Chondrocyte (in vitro differentiated cells): ENCODE measurements at places on chromosomes 1 and 21.
A peak's percentile ranks its signal among the peaks of the same experiment; 100 is the strongest.

DNA sequence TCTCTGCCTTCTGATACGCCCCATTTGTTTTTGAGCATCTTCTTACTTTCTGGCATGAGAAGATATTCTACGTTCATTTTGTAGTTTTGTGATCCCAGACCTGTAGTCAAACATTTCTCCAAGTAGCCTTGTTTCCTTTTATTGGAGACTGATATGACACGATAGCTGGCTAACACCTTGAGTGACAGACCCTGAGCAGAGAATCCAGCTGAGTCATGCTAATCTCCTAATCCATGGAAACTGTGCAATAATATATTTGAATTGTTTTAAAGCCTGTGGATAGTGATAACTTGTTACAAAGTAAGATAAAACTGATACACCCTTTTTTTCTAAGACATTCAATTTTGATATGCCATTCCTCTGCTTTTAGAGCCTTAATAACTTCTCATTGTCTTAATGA is 1.2 kb upstream of the IFI44L start:
- DNase-seq: no peak

- DNase-seq: no peak
Measured at GRCh38 chr1:38950553-38950952, 8.9 kb upstream of the RHBDL2 start.

DNA sequence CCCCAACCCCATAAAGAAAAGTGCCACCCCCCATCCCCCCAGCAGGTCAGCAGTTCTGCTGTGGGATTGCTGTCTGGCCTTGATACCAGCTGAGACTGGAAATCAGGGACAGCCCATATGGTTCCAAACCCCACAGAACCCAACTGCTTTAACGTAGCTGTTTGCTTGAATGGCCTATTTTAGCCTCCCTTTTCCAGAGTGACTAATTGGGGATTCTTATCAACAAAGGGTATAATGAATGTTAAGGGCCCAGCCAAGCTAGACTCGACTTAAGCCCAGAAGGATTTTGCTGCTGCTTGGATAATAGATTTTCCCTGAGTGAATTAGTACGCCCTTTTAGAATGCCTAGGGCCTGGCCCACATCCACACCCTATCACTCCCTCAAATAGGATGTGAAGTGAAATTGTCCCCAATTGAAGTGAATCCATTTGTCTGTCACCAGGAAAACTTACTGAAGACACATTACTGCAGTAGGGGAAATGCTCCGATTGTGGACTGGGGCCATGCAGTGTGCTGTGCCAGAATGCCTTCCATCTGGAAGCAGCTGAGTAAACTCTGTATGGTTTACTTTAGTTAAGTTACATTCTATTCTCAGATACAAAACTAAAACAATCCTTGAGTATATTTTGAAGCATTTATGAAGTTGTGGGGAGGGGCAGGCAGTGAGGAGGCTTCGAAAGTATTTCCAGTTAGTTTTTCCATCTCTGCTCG is 156.9 kb downstream of the DHRS3 start:
- no peak for DNase-seq

GRCh38 chr1:31302709-31303441 is 6.0 kb downstream of the ZCCHC17 start:
- no peak for DNase-seq

DNA sequence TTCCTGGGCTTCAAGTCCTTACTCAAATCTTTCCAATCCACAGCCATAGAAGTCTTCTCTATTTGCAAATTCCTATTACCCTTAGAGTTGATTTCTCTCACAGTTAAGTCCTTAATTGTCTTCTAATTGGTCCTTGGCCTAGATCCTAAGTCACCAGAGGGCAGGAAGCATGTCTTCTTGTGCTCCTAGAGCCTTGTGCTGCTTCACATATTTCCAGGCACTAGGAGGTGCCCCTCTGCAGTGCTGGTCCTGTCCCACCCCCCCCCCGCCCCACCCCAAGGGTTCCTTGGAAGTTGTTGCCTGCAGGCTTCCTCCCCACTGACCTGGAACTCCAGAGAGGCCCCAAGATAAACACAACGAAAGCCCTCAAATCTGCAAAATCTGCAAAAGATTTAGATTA is 28.1 kb upstream of the TARBP1 start:
- DNase-seq: no peak

DNA sequence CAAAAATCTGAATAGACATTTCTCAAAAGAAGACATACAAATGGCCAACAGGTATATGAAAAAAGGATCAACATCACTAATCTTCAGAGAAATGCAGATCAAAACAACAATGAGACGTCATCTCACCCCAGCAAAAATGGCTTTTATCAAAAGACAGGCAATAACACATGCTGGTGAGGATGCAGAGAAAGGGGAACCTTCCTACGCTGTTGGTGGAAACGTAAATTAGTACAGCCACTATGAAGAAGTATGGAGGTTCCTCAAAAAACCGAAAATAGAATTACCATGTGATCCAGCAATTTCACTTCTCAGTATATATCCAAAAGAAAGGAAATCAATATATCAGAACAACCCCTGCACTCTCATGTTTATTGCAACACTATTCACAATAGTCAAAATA is 65.1 kb upstream of the ATP1B1 start:
- DNase-seq: no peak

GRCh38 chr1:219215477-219215876 is 41.8 kb downstream of the LYPLAL1 start:
- no peak for DNase-seq

DNA sequence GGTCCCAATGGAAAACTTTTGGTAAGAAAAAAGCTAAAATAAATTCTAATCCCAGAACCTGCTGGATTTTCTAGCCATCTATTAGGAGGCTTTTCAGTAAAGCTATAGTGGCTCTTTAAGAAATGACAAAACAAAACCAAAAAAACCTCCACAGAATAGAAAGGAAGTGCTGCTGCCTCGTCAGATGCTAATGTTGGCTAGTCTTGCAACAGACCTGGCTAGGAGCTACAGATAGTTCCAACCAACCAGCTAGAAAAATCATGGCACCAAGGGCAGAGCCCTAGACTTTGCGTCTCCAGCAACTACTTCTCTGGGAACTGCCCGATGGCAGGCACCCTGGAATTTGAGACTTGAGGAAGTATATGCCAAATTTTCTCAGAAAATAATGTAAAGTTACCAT is 7.6 kb downstream of the CD101 start:
- no peak for DNase-seq

DNA sequence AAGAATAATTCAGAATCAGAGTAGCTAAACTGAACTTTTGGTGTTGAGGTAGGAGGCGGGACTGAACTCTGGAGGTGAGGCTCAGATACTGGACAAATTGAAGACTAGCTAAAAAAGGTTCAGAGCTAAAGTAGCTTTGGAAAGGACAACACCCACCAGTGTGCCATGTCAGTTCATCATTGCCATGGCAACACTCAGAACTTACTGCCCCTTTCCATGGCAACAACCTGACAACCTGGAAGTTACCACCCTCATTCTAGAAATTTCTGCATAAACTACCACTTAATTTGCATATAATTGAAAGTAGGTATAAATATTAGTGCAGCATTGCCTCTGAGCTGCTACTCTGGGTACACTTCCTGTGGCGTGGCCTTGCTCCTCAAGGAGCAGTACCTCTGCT is 30.3 kb upstream of the POGK start:
- no peak for DNase-seq

GRCh38 chr1:1173793-1174415 is at the start of gene TTLL10:
TTLL10 (plus strand) TSS chr1:1173880; CDS start chr1:1179216, 5,336 bp downstream.
- DNase-seq: peak; percentile 89

DNA sequence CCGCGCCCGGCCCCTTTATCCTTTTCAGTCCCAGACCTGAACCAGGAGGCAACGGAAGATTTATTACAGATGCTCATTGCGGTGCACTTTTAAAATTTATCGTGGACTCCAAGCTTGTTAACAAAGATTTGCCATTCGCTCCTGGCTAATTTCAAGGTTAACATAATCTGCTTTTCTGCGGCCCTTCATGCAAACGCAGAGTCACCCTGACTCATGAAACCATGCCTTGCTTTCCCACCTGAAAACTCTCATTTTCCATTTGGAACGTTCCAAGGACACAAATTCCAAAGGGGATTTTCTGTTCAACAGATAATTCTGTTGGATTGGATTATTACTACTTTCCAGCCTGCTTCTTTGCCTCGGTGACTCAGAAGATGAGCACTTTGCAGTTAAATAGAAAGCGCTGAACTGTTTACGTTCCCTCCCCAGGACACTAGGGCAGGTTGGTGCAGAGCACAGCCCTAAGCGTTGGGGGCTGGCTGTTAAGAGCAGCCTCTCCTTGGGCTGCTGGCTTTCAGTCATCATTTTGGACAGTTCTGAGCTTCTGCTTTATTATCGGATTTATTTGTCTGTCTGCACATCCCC is 51.1 kb downstream of the CD247 start:
- DNase-seq: no peak

DNA sequence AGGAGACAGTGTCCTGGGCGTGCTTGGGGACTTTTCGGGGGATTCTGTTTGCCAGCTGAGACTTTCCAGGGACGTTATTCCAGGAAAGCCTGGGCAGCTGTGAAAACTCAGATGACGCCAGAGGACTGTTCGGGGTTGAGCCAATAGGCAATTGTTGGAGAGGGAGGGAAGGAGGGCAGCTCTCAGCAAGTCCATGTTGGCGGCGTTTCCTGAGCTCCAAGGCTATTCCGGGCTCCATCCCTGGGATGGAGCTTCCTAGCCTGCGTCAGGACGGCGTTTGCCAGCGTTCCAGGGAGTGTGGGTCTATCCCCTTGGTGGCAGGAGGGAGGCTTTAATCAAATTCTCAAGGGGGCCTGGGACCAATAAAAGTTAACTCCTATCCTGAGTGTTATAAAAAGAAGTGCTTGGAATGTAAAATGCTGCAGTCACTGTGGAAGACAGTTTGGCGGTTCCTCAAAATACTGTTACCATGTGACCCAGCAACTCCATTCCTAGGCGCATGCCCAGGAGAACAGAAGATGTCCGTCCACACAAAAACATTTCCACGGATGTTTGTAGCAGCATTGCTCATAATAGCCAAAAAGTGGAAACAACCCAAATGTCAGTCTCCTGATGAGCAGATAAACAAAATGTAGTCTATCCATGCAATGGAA is 15.2 kb downstream of the SLC27A3 start:
- DNase-seq: peak; percentile 53

DNA sequence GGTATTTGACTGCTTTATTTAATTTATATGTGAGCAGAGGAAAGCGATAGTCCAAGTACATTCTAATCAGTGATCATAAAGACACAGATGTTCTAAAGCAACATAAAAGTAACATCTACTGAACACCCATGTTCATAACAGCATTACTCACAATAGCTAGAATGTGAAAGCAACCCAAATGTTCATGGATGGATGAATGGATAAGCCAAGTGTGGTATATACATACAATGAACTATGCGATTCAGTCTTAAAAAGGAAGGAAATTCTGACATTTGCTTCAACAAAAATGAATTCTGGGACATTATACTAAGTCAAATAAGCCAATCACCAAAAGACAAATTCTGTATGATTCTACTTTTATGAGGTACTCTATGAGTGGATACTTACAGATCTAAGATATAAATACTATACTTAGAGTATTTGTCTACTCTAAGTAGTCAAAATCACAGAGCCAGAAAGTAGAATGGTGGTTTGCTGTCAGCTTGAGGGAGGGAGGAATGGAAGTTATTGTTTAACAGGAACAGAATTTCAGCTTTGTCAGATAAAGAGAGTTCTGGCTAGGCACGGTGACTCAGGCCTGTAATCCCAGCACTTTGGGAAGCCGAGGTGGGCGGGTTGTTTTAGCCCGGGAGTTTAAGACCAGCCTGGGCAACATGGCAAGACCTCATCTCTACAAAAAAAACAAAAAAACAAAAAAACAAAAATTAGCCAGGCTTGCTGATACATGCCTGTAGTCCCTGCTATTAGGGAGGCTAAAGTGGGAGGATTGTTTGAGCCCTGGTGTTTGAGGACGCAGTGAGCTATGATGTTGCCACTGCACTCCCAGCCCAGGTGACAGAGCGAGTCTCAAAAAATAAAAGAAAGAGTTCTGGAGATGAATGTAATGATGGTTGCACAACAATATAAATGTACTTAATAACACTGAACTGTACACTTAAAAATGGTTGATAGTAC is 79.7 kb upstream of the ARHGAP29 start:
- DNase-seq: no peak

GRCh38 chr1:237448042-237448441 is 406.1 kb downstream of the RYR2 start:
- no peak for DNase-seq

DNA sequence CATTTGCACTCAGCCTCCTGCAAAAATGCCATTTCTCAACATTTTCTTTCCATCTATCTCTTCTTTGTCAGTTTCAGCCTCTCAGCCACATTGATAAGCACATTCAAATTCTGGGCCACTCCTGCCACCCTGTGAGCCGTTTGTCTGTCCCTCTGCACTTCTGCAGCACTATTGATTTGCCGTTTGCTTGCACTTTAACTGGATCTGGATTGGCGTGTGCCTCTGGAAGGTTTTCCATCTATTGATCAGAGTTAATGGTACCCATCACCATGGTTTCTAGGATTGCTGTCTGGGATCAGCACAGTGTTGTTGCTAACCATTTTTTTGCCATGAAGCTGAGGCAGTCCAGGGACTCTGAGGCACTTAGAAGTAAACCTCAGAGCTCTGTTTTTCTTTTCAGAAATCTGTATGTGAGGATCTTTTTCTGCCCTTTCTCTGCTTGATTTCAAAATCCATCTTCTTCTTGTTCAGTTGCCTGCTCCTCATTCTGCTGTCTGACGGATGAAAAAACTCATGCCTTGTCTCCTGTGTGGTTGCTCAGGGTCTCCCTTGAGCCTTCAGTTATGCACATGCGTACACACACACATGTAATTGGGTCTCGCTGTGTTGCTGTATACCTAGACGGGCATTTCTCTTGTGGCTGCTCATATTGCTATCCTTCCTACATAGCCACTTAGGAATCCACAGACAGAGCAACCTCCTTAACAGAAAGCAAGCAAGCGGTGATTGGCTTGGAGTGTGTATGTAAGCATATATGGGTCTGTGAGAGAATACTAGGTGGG is 67.9 kb downstream of the NOS1AP start:
- no peak for DNase-seq

- no peak for DNase-seq
Measured at GRCh38 chr1:152697701-152698600, at the start of gene LCE2A. LCE2A (plus strand) TSS chr1:152698345; CDS start chr1:152698902, 557 bp downstream.

- DNase-seq: no peak
Measured at GRCh38 chr1:64396817-64397216, 73.1 kb upstream of the CACHD1 start.

DNA sequence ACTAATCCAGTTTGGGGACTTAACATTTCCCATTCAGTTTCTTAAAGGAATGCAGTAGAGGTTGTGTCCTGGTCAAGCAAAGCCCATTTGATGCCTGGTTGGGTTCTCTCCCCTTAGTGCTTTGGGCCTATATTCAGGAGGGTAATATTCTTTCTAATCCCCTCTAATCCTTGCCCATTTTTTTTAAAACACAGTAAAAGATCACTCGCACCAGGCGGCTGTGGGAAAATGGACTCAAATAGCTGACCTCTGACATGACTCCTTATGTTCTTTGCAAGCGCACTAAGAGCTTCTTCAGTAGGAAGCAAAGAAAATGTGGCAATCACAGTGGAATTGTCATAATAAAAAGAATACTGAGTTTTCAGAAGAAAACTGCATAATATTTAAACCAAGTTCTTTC is 49.9 kb downstream of the WNT2B start:
- no peak for DNase-seq

- no peak for DNase-seq
Measured at GRCh38 chr21:38121888-38122720, 134.7 kb upstream of the KCNJ15 start.
